ENCODE measurements at places on chromosomes 1 and 21. TPM values are rescaled to one million over a fixed set of nuclear protein-coding genes. Genes with fewer than 3 reads are reported as not detected.

Gene BSND
- total RNA-seq = not detected

Gene OR2W3
- total RNA-seq = not detected

Gene SHISA4
- 39.1 TPM for total RNA-seq

Gene DNAH14
- 16.0 TPM for total RNA-seq

Gene IGFN1
- total RNA-seq = 1.9 TPM

Gene ACP6
- 7.2 TPM for total RNA-seq

Gene PTPN22
- not detected for total RNA-seq

Gene PRR9
- not detected for total RNA-seq

DNA sequence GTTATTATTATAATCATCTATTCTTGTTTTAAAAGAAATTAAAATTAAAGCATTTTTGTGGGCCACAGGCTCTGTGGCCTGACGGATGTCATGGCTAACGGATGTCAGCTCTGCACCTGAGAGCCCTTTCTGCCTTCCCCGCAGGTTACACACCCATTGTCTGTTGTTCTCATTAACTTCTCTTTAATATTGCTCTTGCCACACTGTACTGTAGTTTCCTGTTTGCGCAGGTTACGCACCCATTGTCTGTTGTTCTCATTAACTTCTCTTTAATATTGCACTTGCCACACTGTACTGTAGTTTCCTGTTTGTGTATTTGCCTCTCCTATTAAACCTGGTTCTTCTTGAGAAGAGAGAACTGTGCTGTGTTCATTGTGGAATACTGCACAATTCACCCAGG lies 294.4 kb upstream of the PLXNA2 start:
- peaks cover 15% of the 10 kb centered on the region for H3K27me3 ChIP-seq
- DNase-seq = no peak
- no peaks in the 10 kb centered on the region for H3K36me3 ChIP-seq
- peaks cover 4% of the 10 kb centered on the region for H3K4me1 ChIP-seq

DNA sequence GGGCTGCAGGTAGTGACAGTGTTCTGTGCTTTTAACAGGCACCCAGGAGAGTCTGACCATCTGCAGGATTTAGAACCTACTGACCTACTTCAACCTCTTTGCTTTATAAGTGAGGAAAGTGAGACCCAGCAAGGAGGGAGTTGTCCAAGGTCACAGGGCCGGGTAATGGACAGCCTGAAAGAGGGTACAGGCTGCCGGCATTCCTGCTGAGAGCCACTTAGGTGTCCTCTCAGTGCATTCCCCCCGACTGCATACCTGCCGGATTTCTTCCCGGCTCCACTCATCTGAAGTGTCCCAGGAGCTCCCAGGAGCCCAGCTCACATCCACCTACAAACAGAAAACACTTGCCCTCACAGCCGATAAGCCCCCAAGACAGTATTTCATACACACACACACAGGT lies 13.9 kb downstream of the PHLDA3 start:
- H3K27ac ChIP-seq = peak overlapping the region; percentile 38
- H3K4me1 ChIP-seq = peaks cover 42% of the 10 kb centered on the region
- no peak overlapping the region for H3K4me3 ChIP-seq

DNA sequence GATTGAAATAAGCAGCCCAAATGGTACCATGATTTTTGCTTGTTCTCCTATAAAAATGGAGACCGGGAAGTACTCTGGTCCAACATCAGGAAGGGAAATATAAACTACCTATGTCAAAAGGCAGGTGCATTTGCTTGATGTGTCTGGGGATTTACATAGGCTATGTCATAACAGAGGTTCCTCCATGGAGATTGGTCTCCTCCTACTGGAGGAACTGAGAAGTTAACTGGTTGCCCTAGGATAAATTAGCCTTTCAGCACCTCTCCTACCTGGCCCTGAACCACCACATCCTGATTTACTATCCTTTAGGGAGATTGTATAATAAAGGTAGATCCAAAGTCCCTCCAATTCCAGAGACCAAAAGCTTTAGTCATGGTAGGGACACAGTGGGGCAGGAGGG lies 1109.3 kb upstream of the B3GALT2 start:
- H3K4me3 ChIP-seq = no peak overlapping the region
- no peaks in the 10 kb centered on the region for H3K27me3 ChIP-seq
- no peak for DNase-seq
- H3K4me1 ChIP-seq = peaks cover 9% of the 10 kb centered on the region
- no peak overlapping the region for H3K27ac ChIP-seq

DNA sequence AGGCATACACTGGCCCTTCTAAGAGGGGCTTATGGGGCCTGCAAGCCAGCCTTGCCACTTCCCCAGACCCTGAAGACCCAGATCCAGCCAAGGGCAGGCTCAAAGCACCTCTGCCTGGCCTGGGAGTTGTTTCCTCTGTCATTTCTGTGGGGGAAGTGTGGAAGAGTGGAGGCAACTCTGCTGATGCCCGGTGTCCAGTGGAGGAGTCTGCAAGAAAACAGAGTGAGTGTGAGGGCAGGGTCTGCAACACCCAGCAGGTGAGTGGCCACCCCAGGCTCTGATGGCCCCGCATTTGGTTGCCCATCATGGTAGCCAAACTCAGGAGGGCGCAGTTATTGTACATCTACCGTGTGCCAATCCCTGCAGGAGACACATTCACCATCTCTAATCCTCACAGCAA lies 8.4 kb downstream of the CLEC20A start:
- no peaks in the 10 kb centered on the region for H3K27me3 ChIP-seq
- no peak for DNase-seq
- H3K27ac ChIP-seq = no peak overlapping the region
- H3K4me3 ChIP-seq = no peak overlapping the region

DNA sequence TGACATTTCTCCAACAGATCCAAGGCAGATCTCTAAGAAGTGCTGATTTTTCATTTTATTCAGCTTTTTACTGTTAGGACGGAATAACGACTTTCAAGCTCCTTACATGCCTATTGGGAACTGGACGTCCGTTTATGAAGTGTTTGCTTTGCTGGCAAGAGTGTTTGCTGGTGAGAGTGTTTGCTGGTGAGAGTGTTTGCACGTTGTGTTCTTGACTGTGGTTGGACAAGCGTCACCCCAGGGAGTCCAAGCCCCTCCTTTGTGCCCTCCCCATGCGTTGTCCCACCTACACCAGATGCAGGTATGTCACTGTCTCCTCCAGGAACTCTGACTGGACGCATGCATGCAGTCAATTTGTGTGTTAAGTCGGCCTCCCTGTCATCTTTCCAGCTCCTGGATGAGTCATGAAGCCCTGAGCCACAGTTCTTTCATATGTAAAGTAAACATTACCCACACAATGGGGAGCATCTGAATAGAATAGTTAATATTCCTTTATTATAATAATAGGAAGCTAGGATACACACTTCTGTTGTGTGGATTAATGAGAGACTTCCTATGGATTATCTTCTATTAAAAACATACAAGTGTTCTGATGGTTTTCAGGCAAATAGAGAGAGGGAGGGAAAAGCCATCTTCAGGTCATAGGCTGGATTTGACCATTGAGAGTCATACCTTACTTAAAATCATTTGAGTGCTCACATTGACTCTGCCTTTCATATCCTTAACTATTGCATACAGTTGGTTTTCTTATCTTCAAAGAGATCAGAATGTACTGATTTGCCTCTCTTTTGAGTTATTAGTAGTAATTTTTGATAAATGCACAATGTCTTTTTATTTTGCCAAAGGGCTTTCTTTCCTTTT lies 119.2 kb downstream of the GALNT2 start:
- H3K4me1 ChIP-seq = peaks cover 52% of the 10 kb centered on the region
- H3K27ac ChIP-seq = peak overlapping the region; percentile 81
- DNase-seq = no peak
- no peaks in the 10 kb centered on the region for H3K27me3 ChIP-seq
- peaks cover 8% of the 10 kb centered on the region for H3K36me3 ChIP-seq

DNA sequence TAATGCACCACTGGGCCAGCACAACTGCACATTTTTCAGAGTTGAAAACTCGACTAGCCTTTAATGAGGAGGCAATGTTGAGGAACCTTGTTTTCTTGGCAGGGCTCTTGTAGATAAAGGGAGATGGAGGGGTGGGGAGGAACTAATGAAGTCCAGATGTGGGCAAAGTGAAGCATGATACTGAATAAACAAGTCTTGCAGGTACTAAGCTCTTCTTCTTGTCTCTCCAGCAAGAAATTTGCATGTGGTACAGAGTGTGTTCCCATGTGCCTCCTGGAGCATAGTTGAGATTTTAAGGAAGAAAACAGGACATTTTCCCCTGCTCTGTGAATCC lies 47.0 kb downstream of the PLPP3 start:
- H3K4me3 ChIP-seq = no peak overlapping the region
- H3K36me3 ChIP-seq = peaks cover 17% of the 10 kb centered on the region
- no peak overlapping the region for H3K27ac ChIP-seq
- H3K4me1 ChIP-seq = peaks cover 18% of the 10 kb centered on the region

DNA sequence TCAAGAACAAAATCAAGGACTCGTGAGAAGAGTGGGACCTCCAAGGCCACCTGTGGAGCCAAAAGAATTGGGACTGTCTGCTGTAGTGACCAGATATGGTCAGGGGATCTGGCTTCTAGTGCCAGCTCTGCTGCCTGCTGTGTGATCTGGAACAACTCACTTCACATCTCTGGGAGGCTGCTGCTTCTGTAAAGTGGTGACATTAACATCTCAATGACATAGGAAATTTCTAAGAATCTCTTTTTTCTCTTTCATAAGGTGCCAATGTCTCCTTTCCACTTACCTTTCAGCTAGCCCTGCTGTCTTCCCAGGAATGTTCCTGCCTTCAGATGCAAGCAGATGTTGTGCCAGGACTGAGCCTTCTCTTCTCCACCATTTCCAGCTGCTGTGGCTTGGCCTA lies 5.0 kb upstream of the SRSF4 start:
- H3K27ac ChIP-seq = no peak overlapping the region
- H3K36me3 ChIP-seq = no peaks in the 10 kb centered on the region
- DNase-seq = no peak
- H3K27me3 ChIP-seq = no peaks in the 10 kb centered on the region

GRCh38 chr1:13725714-13726175 lies 25.8 kb downstream of the PRDM2 start:
- H3K4me3 ChIP-seq = no peak overlapping the region

GRCh38 chr1:160743266-160743665 lies 4.2 kb downstream of the SLAMF7 start:
- peaks cover 9% of the 10 kb centered on the region for H3K27me3 ChIP-seq
- H3K36me3 ChIP-seq = no peaks in the 10 kb centered on the region
